Heart right ventricle (tissue), 16 donors: ENCODE measurements at places on chromosomes 3 and 15. TPM values are rescaled to one million over a fixed set of nuclear protein-coding genes. Genes with fewer than 3 reads are reported as not detected.
A peak's percentile ranks its signal among the peaks of the same experiment; 100 is the strongest.

- DNase-seq, result no peak
Observed at GRCh38 chr3:110849064-110849463, 222.6 kb upstream of the NECTIN3 start.

- no peak for DNase-seq
Observed at GRCh38 chr15:37014566-37014965, 85.8 kb downstream of the MEIS2 start.

DNA sequence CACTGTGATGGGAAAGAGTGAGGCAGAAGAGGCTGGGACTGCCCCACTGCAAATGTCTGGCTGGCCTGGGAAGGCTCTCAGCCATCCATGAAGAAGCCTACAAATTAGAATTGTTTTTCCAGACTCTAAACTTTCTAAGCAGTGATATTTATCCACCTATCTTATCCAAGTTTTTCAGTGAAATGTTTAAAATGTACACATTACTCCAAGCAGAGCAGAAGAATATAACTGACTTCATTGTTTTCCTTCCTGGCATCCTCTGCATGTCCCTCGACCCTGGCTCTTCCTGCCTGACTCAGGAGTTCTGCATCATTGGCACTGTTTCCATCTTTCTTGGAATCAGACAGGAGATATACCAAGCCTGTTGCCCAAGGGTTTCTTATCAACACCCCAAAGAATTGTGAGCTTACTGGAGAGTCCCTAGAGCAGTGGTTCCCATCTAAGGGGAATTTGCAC, 401.5 kb upstream of the PROK2 start:
- no peak for DNase-seq

DNA sequence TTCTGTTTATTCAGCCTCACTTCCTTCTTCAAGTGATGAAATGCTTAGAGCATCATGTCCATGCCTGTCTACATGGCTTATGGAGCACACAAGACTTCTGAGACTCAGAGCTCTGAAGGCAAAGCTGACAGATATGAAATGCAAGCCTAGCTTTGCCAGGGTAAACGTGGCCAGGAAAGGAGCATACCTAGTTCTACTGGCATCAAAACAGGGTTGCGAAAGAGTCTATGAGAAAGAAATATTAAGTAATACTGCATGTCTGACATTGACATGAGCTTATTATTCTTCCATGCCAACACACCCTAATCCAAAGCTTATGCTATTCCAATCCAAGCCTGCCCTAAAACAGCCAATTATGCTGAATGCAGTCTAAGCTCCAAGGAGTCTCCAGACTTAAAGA, 391.5 kb downstream of the ERC2 start:
- DNase-seq, result no peak

- DNase-seq, result no peak
Observed at GRCh38 chr3:93989241-93989640, 9.3 kb downstream of the ARL13B start.

GRCh38 chr3:166713787-166714186, 666.3 kb downstream of the ZBBX start:
- no peak for DNase-seq

GRCh38 chr3:185270956-185271332, 17.1 kb upstream of the EHHADH start:
- no peak for DNase-seq

DNA sequence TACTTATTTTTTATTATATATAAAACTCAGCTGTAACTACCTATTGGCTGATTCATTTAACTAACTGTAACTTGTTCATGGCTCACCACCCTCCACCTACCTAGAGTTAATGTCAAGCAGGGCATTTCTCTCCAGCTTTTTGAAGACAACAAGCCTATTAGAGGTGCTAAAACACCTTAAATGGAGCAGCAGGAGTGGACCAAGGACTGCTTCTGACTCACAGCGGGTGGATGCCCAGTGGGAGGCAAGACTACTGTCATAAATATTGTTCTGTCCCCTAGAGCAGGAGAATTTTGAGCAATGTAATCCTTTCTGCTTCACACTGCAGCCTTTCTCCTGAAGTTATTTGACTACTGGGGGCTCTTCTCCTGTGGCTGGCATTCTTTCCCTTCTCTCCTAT, 146.9 kb downstream of the CLSTN2 start:
- no peak for DNase-seq

GRCh38 chr3:150253622-150254021, 154.5 kb upstream of the TSC22D2 start:
- DNase-seq, result peak; percentile 19

DNA sequence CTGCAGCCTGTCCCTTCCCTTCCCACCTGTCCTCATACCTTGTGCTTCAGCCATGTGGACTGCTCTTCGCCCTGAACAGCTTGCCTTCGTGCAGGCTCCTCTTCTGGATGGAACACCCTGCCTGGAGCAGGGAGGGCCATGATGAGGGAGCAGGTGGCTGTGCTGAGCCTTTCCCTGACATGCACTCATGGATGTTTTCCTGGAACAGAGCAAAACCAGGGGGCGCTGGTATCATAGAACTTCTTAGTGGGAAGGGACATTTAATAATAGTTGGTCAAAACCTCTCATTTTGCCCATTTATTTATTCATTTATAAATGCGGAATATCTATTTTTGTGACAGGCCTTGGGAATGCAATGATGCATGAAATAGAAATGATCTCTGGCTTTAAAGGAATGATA, 149.3 kb downstream of the CACNA1D start:
- DNase-seq, result no peak

DNA sequence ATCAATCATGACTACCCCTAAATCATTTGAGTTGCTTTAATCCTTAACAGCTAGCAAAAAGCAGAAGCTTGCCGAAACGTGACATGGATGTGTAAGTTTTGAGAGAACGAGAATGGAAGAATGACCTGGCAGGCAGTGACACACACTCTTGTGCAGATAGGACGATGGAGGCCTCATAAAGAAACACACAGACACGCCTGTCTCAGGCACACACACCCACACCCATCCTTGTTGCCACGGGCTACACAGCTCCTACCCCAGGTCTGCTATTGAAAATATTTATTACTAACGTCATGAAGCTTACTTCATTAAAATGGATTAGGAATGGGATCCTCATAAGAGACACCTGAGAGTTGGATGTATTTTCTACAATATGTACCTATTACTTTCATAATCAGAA, 8.5 kb downstream of the MYO5C start:
- DNase-seq, result no peak

DNA sequence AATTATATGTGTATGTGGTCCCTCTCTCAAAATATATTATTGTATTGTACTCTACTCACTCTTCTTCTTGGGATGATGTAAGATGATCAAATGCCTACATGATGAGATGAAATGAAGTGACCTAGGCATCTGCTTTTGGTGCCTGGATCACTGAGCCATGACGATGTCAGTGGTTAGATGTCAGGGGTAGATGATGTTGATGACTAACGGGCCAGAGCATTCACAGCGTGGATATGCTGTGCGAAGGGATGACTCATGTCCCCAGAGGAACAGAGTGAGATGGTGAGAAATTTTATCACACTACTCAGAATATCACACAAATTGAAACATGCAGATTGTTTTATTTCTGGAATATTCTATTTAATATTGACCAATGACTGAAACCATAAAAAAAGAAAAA, 233.9 kb upstream of the CADM2 start:
- no peak for DNase-seq

DNA sequence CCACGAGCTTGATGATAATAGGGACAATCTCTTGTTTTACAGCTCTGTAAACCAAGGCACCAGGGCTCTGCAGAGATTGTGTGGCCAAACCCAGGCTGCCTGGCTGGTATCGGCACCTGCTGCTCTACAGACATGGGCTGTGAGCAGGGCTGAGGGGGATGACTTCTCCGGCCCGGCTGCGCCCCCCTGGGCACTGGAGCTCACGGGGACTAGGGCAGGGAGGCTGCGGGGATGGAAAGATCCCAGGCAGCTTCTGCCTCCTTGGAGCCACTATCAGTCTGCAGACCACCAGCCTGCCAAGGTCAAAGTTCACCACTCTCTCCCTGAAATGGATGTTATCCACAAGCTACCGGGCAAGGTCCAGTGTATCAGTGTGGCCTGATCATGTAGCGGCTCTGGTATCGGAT, 22.0 kb upstream of the PIGZ start:
- DNase-seq, result no peak

GRCh38 chr3:142609136-142609535, 12.9 kb downstream of the PLS1 start:
- no peak for DNase-seq

- DNase-seq, result no peak
Observed at GRCh38 chr3:126056088-126056487, 27.8 kb downstream of the SLC41A3 start.

DNA sequence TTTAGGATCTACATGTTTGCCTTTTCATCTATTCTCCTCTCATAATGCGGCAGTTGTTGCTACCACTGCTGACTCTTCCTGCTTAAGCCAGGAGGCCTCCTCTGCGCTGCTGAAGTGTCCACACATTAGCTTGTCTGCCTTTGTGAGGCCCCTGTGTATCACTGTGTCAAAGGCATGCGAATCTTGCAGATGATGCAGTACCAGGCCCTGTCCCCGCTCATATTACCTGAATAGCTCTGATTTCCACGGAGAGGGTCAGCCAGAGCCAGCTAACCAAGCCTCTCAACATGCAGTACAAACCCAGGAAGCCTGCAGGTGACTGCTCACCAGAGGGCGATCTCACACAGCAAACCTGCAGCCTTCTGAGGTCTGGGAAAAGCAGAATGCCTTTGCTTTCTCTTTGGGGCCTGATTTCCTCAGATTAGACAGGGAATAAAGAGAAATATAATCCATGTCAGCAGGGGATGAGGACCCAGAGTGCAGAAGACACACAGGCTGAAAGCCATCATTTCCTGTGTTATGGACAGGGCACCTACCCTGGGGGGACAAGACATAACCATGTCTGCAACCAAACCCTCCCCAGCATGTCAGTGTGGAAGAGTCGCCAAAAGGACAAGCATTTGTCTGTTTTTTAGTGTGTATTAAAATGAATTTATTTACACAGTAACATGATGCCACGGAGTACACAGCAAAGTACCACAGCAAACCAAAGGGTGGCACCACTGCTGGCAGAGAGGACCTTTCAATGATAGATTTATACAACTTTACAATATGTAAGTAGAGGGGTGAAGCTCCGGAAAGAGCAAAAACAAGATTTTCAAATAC, 36.8 kb upstream of the TSPAN3 start:
- DNase-seq, result peak; percentile 51

- DNase-seq, result no peak
Observed at GRCh38 chr3:38009807-38010591, 19.4 kb downstream of the VILL start.

The CAMK1 gene
- 18.3 TPM for polyA plus RNA-seq

The SOX2 gene
- 0.13 TPM for polyA plus RNA-seq

The TMCO5A gene
- not detected for polyA plus RNA-seq

The ALDH1L1 gene
- 14.9 TPM for polyA plus RNA-seq

The FBXW12 gene
- polyA plus RNA-seq, result 0.29 TPM

The FOXB1 gene
- not detected for polyA plus RNA-seq

The GOLGA6L2 gene
- polyA plus RNA-seq, result not detected

The RASGRF1 gene
- polyA plus RNA-seq, result not detected

The PLA2G4E gene
- polyA plus RNA-seq, result 0.07 TPM
